ENCODE measurements at places on chromosomes 2 and 18.

- no peak for DNase-seq
Measured at GRCh38 chr2:156023229-156023869, 309.2 kb downstream of the NR4A2 start.

- no peak for DNase-seq
Measured at GRCh38 chr2:7672027-7672684, 754.9 kb downstream of the RNF144A start.

GRCh38 chr2:169265591-169265990 lies 96.7 kb downstream of the LRP2 start:
- no peak for DNase-seq

- DNase-seq: no peak
Measured at GRCh38 chr2:64401529-64401880, 52.5 kb upstream of the LGALSL start.

Measured in smooth muscle cell of the brain vasculature (primary cell).